ENCODE measurements at places on chromosomes 2 and 18.

GRCh38 chr2:74925361-74925786 lies 33.1 kb upstream of the POLE4 start:
- DNase-seq = no peak

DNA sequence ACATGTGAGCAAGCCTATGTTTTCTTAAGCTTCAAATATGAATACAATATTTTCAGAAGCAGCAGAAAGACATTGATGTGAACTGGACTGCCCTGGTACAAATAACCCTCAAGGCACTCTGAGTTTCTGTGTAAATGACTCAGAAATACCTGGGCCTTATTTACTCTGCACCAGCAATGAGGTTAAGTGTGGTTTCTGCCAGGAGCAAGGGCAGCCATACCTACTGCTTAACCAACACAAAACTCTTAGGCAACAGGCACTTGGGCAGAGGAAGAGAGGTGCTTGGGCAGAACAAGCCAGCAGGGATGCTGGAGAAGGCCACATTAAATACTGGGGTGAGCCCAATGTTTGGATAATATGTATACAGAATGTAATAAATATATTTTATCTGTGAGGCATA lies 29.4 kb upstream of the ARL5A start:
- no peak for DNase-seq

DNA sequence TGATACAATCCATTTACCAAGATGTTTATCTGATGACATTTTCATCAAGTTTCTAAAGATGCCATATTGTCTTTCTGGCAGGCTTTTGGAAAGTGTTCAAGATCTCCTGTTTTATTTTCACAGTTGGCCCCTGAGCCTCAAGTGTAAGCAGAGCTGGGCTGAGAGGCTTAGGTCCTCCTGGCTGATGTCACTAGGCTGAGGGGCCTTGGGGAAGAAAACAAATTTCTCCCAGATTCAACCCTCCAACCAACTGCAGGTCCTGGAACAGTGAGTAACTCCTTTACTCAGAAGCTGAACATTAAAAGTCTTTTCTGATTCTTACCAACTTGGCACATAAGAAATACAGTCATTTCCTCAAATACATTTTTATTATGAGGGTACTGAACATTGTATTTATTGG lies 14.9 kb upstream of the IL1RL1 start:
- DNase-seq = no peak

- DNase-seq = no peak
Observed at GRCh38 chr18:46859855-46860254, 57.5 kb downstream of the PIAS2 start.

DNA sequence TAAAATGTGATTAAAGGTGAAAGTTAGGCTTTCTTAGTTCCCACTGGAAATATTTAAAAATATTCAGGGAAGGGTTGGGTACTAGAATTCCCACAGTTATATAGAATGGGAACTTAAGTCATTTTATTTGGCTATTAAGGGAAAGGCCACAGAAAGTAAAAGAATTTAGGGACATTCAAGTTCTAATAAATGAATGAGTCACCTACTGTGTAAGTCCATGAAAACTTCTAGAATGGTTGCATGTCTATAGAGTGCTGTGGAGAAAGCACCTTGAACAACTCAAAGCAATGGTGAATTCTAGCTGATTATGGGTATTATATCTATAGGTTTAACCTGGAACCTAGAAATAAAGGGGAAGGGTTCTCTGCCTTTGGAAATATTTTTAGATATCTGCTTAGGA lies 28.1 kb upstream of the SLC4A10 start:
- no peak for DNase-seq

GRCh38 chr2:41990688-41991087 lies 57.1 kb upstream of the PKDCC start:
- DNase-seq = no peak

DNA sequence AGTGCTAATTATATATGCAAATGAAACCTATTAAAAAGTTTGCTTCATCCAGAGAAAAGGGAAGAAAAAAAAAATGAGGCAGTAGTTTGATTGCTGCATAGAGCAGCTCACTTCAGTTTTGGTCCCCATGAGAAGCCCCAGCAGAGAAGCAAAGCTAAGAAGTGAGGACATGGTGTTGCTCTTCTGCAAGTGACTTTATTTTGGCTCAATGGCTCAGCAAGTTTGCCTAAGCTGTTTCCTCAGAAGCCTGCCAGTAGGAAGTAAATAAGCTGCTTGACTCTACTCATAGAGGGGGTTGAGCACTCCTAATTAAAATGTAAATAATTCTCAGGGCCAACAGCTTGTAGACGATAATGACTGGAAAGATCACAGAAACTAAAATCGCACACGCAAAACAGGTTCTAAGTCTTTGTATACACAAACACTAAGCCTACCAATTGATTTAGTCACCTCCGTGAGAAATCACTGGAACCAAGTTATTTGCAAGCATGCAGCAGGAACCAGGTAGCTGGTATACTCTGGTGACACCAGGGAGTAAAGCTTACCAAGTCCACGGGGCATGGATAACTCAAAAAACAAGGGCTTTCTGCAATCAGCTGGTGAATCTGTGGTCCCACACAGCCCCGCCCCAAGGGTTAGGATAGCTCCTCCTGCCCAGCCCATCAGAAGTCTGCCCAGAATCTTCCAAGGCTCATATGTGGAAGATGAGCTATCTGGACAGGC lies 39.7 kb upstream of the NABP1 start:
- DNase-seq = no peak

DNA sequence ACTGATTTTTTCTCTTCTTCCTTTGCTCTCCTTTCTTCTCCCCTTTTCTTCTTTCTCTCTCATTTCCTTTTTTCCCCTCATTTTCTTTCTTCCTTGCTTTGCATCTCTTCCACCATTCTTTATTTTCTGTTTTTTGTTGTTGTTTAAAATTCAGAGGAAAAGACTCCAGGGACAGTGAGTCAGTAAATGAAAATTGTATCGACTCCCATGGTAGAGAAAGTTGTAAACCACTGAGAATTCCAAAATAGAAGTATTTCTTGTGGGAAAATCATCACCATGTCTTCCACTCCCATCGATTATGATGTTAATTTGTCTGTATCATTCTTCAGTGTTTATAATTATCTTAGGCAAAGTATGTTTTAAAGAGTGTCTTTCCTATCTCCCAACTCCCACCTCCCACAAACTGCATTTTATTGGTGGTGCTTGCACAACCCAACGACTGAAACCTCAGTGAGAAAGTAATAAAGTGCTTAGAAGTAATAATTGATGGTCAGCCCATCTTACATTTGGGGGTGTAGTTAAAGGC lies 134.3 kb downstream of the IRS1 start:
- no peak for DNase-seq

DNA sequence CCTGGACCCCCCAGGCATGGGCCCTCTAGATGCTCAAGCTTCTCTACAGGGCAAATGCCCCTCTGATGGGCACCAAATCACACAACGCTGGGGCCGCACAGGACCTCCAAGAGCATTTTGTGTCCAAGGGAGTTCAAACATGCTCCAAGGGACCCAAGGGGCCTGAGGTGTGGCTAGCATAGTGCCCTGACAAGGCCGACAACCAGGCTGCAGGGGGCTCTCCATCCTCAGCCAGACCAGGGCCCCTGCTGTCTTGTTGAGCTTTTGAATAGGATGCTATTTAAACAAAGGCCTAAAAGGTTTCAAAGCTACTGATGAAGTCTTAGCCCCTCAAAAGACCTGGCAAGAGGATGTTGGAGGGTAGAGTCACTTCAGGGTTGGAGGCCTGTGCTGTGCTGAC lies 33.1 kb downstream of the EN1 start:
- no peak for DNase-seq

DNA sequence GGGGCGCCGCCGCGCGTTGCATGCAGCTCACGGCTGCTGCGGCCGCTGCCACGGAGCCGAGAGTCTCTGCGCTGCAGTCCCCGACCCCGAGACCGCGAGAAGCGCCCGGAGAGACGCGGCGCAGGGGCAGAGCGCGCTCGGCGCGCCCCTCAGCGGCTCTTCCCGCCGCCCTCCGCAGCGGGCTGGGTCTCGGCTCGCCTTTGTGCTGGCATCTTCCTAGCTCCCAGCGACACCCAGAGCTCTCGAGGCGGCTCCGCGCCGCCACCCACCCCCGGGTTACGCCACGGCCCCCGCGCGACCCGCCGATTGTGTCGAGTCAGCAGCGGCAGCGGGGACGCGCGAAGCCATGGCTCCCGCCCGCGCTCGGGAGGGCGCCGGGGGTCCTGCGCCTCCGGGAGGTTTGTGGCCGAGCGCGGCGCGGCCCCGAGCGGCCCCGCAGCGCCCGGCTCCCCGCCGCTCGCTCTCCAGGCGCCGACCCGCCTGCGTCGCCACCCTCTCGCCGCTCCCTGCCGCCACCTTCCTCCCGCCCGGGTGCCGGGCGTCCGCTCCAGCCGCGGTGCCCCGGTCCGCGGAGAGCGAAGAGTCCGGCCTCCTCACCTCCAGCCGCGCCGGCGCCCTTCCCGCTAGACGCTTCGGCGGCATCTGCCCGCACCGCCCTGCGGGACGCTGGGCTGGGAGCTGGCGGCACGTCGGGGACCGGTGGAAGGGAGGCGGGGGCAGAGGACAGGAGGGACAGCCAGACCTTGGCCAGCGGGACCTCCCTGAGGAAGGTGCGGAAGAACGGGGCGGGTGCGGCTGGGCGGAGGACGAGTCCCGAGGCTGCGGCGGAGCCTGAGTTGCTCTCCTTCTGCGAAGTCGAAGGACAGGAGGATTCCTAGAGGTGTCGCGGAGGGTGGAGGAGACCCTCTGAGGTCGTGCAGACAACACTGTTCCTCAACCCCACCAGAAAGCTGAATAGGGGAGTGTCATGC lies 46.3 kb upstream of the CCDC150 start:
- DNase-seq = no peak

DNA sequence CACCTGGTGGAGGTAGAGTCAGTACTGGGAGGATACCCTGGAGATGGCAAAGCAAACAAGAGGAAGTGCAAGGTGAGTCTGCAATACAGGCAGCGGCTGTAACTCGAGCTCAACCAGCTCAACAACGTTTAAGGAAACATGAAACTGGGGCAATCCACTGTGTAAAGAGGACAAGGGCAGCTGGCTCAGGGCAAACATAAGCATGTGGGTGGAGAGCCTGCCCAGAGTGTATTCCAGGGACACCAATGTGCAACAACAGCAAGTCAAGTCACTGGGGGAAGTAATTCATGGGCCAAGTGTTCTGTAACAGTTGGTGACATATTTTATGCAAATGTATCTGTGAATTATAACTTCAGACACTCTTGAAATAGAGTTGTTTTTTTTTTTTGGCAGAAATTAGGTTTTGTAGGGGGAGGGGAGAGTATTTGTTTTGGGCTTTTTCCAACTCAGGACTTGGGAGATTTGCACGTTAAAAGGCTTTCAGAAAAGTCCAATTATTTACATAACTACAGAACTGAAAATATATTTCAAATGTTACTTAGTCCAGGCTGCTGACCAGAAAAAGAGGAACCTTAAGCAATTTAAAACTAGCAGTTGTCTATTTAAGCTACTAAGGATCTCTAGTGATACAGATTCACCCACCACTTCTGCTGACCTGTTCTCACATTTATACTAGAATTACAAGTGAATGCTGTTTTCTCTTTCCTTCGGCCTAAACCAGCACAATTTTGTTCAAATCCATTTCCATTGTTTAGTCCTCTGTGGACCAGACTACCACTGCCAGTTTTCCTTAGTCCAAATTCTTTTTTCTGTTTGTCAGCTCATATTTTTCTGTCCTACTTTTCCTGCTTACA lies 18.6 kb downstream of the NRXN1 start:
- no peak for DNase-seq

- no peak for DNase-seq
Observed at GRCh38 chr18:51867767-51868166, 472.2 kb upstream of the DCC start.

DNA sequence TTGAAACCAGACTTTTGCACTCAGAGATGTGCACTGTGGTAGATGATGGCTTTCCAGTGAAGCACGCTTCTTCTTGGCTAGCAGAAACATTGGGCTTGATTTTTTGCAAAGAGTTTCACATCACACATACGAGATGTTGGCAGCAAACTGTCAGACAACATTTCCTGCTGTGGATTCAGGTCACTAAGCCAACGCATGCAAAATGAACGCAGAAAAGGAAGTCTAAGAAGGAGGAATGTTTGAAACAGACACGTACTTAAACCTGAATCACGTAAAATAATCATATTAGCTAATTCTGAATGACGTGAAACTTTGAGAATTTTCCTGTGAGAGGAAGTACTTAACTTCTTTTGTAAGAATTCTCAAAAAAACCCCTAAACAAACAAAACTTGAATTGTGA lies 88.1 kb downstream of the EPB41L3 start:
- no peak for DNase-seq

DNA sequence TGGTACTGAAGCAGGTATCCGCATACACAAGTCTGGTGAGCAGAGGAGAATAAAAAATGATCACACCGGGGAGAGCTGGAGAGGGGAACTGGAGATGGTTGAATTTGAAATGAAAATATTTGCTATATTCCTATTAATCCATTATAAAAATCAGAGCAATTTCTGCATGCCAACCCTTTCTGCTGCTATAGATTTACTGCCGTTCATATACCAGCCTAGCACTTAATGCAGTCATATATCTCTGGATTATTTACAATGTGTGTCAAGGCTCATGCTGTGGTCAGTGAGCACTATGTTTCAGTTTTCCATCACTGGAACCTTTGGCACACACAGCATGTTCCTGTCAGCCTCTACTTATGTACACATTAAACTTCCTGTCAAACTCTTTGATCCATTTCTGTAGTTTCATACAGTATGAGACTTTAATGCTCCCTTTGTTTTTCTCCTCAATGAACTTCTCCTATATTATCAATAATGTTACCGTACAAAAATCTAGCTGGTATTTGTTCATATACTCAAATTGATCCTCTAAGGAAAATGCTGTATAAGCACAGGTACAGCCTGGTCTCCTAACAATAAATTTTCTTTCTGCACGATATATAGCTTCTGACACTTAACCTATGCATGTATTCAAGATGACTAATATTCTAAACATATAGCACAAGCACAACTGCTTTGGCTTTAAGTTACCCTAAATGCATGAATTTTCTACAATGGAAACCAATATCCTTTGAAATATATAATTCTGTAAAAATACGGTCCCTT lies 36.7 kb downstream of the FANCL start:
- no peak for DNase-seq

- DNase-seq = no peak
Observed at GRCh38 chr2:188292348-188293239, 920 bp downstream of the GULP1 start.

GRCh38 chr2:197515315-197515738 lies 539 bp upstream of the MOB4 start:
- DNase-seq = no peak

- DNase-seq = no peak
Observed at GRCh38 chr2:43831543-43832294, 6.9 kb downstream of the ABCG5 start.

- DNase-seq = no peak
Observed at GRCh38 chr2:23425885-23426262, 40.9 kb downstream of the KLHL29 start.

DNA sequence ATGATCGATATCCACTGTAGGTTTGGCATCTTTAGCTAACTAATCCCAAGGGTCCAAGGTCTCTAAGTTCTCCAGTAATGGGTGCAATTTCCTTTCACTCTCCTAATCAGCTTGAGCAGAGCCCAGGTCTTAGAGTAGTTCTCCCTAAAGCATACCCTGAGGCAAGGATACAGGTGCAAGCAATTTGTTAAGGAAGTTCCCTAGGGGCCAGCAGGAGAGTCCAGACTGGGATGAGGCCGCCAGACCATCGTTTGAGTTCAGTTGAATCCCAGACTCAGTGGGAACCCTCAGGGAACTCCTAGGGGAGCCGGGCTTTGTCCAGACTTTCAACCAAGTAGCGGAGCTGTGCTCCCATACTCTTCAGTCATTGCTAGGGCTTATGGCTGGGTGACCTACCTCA lies 835.4 kb upstream of the CDH2 start:
- no peak for DNase-seq

Measured in activated naive CD4-positive, alpha-beta T cell treated with Interleukin-2 at 50 U/mL for 16 hours (primary cell).